Central memory CD8-positive, alpha-beta T cell (primary cell): ENCODE measurements at places on chromosomes 13 and 19.

- H3K4me1 ChIP-seq: no peaks in the 10 kb centered on the region
- H3K36me3 ChIP-seq: no peaks in the 10 kb centered on the region
- H3K27me3 ChIP-seq: no peaks in the 10 kb centered on the region
- no peak overlapping the region for H3K27ac ChIP-seq
- no peak overlapping the region for H3K4me3 ChIP-seq
Measured at GRCh38 chr13:76641056-76641455, 245.1 kb downstream of the KCTD12 start.

GRCh38 chr19:13506471-13506820 lies at the start of gene CACNA1A:
Gene CACNA1A (minus strand): TSS chr19:13506479. CDS start chr19:13506224, 255 bp downstream.
- DNase-seq: no peak
- H3K27ac ChIP-seq: no peak within 1 kb of the TSS
- H3K4me1 ChIP-seq: no peaks in the 10 kb centered on the region
- H3K4me3 ChIP-seq: no peak within 1 kb of the TSS

DNA sequence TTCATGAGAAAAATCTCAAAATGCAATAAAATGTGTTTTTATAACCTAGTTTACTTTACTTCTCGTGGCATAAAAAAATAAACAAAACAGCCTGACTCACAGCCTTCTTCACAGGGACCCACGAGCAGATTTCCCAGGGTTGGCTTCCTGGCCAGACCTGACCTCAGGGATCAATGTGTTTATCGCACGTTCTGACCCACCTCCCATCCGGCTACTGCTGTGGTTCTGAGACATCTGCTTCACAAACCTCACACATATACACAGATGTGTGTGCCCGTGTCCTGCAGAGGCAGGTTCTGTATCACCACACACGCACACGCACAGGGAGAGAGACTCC lies 118.3 kb downstream of the COL4A2 start:
- peaks cover 88% of the 10 kb centered on the region for H3K27me3 ChIP-seq
- no peaks in the 10 kb centered on the region for H3K36me3 ChIP-seq
- no peak for DNase-seq
- H3K4me3 ChIP-seq: no peak overlapping the region
- peaks cover 11% of the 10 kb centered on the region for H3K4me1 ChIP-seq
- no peak overlapping the region for H3K27ac ChIP-seq

DNA sequence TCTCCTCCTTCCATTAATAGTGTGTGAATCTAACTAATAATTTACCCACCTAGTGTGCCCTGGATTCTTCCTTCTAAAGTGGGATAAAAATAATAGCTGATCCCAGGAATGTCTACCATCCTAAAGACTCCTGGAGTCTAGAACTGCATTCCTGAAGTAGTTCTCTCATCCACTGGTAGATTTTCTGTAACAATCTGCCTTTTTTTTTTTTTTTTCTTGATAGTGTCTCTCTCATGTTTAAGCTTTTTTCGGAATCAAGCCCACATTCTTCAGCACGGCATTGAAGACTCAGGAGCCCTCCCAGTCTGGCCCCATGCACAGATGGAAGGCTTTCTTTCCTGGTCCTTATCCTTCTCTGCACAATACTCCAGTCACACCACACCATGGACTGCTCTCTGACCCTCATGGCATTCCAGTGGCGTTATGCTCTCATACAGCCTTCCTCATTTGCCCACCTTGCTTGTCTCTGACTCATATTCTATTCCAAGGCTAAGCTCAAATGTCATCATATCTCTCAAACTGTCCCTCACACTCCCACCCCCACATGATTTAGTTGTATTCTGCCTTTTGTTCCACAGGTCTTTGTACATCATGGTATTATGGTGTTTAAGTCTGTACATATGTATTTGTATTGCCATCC lies 68.7 kb upstream of the FRY start:
- H3K36me3 ChIP-seq: peaks cover 4% of the 10 kb centered on the region
- no peaks in the 10 kb centered on the region for H3K27me3 ChIP-seq
- H3K4me1 ChIP-seq: no peaks in the 10 kb centered on the region
- no peak overlapping the region for H3K4me3 ChIP-seq

- no peaks in the 10 kb centered on the region for H3K36me3 ChIP-seq
- H3K27ac ChIP-seq: no peak overlapping the region
- no peaks in the 10 kb centered on the region for H3K27me3 ChIP-seq
- H3K4me1 ChIP-seq: peaks cover 26% of the 10 kb centered on the region
- no peak overlapping the region for H3K4me3 ChIP-seq
Measured at GRCh38 chr13:75800545-75800944, 164.4 kb downstream of the LMO7 start.

DNA sequence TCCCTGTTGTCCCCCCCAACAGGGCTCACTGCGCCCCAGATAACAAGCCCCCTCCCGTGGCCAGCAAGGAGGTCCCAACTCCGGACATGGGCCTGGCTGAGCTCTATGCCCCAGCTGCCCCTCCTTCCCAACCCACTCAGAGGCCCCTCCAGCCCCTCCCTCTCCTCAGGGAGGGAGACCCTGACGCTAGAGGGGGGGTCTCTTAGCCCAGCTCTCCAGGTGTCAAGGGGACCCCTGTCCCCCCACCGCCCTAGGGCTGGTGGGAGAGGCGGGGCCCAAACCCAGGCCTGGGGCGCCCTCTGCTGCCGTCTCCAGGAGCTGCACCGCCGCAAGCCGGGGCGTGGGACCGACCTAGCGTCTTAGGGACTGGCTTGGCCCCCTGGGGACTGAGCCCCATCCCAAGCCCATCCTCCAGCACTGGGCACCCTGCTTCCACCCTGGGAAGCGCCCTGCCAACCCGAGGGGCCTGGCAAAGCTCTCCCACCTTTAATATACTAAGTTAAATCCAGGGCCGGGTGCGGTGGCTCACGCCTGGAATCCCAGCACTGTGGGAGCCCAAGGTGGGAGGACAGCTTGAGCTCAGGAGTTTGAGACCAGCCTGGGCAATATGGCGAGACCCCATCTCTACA lies 1.4 kb downstream of the GRIN3B start:
- no peak overlapping the region for H3K27ac ChIP-seq
- peak overlapping the region; percentile 49 for H3K4me3 ChIP-seq
- H3K27me3 ChIP-seq: peaks cover 34% of the 10 kb centered on the region
- peak; percentile 75 for DNase-seq

- no peak overlapping the region for H3K27ac ChIP-seq
- H3K4me1 ChIP-seq: no peaks in the 10 kb centered on the region
- H3K27me3 ChIP-seq: peaks cover 31% of the 10 kb centered on the region
- H3K36me3 ChIP-seq: no peaks in the 10 kb centered on the region
- no peak overlapping the region for H3K4me3 ChIP-seq
Measured at GRCh38 chr13:110438776-110439175, 122.7 kb downstream of the RAB20 start.

GRCh38 chr19:37987356-37988332 lies 80.6 kb downstream of the SIPA1L3 start:
- DNase-seq: no peak
- H3K4me1 ChIP-seq: peaks cover 39% of the 10 kb centered on the region
- H3K27ac ChIP-seq: no peak overlapping the region
- H3K4me3 ChIP-seq: no peak overlapping the region
- H3K36me3 ChIP-seq: peaks cover 8% of the 10 kb centered on the region

DNA sequence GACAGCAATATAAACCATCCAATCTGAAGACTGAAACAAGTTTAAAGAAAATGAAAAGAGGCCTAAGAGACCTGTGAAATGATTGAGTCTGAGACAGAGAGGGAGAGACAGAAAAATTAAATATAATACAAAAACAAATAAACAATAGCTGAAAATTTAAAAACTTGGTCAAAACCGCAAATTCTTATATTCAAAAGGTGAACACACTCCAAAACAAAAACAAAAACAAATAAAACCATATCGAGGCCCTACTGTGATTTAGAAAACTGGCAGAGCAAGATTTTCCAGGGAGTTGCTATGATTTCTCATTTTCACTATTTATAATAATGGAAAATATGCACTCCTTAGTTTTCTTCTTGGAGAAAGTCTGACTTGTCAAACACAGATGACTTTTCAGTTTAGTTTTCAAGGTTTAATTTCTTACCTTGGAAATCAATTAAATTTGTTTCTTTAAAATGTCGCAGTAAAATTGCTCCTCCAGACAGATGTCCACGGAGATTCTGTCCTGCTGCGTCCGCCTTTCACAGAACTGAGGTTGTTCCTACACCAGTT lies 1420.3 kb downstream of the UQCRFS1 start:
- peak overlapping the region; percentile 87 for H3K27ac ChIP-seq
- H3K4me3 ChIP-seq: peak overlapping the region; percentile 88
- H3K36me3 ChIP-seq: peaks cover 15% of the 10 kb centered on the region
- no peaks in the 10 kb centered on the region for H3K27me3 ChIP-seq
- no peak for DNase-seq

DNA sequence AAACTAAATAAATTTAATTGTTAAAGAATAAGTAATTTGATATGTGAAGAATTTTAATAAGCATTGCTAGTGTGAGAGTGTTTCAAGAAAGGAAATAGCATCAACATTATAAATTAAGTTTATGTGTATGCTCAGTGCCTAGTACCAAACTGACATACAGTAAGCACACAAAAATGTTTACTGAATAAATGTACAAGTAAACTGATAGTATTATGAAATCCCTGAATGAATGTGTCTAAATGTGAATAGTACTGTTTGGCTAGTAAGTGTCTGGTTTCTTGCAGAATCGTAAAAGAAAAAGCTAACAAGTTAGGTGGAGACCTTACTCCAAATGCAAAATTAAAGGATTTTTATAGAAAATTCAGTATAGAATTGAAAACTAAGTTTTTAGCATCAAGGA lies 233.6 kb downstream of the PCDH9 start:
- no peak overlapping the region for H3K4me3 ChIP-seq
- no peaks in the 10 kb centered on the region for H3K27me3 ChIP-seq
- no peaks in the 10 kb centered on the region for H3K4me1 ChIP-seq
- no peak for DNase-seq

GRCh38 chr19:11203194-11204075 lies 6.1 kb upstream of the KANK2 start:
- peaks cover 2% of the 10 kb centered on the region for H3K36me3 ChIP-seq
- peaks cover 34% of the 10 kb centered on the region for H3K27me3 ChIP-seq
- no peak overlapping the region for H3K27ac ChIP-seq
- H3K4me3 ChIP-seq: no peak overlapping the region
- H3K4me1 ChIP-seq: peaks cover 10% of the 10 kb centered on the region
- DNase-seq: no peak
